ENCODE measurements at places on chromosomes 2 and 18.

DNA sequence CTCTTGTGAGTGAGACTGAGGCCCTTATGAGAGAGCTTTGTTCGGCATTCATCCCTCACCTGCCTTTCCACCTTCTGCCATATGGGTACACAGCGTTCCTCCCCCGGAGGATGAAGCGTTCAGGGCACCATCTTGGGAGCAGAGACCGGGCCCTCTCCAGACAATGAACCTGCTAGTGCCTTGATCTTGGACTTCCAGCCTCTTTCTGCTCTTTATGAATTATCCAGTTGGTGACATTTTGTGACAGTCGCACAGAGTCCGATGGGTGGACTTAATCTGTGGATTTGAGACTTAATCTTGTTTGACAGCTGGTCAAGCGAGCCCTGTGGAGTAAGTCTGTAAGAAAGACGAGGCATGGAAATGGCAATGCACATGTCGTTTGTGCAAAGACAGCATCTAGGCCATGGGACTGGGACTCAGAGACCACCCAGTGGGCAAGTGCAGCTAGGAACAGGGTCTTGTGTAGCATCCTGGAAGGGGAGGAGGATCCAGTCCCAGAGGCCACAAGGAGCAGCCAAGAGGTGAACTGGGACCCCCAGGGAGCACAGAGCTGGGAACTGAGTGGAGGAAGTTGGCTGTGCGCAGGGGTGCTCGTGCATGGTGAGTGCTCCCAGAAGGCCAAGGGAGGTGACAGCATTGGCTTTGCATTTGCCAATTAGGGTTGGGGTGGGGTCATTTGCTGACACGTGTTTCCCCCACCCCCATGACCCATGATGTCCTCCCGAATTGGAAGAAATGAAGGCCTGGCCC lies 69.5 kb upstream of the HDAC4 start:
- no peak for DNase-seq

- DNase-seq, result no peak
Observed at GRCh38 chr2:86201671-86202335, 2.5 kb downstream of the MRPL35 start.

DNA sequence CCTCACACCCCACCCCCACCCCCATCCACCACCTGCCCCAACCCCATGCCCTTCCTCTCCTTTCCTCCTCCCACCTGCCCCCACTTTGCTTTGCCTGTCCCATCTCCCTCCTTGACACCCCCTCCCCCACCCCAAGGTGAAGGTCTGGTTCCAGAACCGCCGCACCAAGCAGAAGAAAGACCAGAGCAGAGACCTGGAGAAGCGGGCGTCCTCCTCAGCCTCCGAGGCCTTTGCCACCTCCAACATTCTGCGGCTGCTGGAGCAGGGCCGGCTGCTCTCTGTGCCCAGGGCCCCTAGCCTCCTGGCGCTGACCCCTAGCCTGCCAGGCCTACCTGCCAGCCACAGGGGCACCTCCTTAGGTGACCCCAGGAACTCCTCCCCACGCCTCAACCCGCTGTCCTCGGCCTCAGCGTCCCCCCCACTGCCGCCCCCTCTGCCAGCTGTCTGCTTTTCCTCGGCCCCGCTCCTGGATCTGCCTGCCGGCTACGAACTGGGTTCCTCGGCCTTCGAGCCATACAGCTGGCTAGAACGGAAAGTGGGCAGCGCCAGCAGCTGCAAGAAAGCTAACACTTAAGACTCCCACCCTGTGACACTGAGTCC lies 3.0 kb upstream of the ATP6V1B1 start:
- DNase-seq, result no peak

DNA sequence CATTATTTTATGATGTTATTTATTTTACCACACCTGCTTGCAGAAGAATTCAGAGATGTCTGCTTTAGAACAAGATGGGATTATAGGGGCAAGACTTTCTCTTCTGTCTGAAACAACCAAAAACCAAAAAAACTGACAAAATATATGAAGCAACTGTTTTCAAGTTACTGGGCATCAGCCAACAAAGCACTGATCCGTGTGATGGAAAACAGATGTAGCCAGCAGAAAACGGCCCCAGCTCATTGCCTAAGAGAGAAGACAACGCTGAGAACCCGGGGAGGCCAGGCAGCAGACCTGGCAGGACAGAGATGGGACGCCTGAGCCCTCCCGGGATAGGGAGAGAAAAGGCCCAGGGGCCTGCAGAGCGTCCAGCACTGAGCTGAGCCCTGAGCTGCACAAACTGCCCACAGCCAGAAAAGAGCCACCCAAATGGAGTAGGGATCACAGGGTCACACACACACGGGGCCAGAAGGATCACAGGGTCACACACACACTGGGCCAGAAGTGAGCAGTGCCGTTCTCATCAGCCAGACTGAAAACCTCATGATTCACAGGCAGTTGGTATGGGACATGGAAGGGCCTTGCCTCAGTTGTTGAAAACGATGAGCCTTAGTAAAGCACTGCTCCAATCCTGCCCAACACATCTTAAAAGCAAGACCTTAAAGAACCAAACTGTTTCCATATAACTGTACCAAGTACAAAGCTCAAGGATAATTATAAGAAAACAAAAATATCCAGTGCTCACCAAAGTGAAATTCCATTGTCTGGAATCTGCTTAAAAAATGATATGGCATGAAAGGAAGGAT lies 12.1 kb downstream of the PXDN start:
- no peak for DNase-seq

DNA sequence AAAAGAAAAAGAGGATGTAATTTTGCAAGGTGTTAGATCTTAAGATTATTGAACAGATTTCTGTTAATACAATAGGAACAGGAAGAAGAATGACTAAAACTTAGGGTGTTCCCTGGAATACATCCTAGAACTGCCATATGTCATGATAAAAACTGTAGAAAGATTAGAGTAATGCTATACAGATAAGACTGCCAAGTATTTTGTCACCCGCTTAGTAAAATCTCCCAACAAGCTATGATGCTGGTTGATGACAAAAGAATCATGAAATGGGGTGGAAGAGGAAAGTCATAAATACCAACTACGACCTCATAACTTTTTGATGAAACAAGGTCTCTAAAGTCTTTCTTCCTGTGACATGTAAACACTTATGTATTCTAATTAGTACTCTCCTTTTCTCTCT lies 163.6 kb upstream of the COL3A1 start:
- DNase-seq, result no peak

GRCh38 chr2:180442860-180443644 lies 436.0 kb upstream of the CWC22 start:
- DNase-seq, result no peak

DNA sequence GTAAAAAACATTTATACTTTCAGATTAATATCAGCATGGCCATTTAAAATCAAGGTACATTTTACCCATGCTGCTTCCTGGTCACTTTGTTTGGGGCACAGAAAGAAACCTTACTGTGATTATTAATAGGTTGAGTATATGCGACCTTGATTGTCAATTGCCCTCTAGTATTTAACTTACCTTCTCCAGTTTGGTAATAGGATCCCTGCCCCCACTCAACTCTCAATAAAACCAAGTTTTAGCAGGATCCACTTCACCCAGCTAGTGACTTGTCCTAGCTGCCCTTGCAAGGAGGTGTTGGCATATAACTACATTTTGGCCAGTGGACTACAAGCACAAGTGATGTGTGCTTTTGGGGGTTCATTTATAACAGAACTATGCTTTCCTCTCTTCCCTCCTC lies 34.3 kb downstream of the FANCL start:
- no peak for DNase-seq

DNA sequence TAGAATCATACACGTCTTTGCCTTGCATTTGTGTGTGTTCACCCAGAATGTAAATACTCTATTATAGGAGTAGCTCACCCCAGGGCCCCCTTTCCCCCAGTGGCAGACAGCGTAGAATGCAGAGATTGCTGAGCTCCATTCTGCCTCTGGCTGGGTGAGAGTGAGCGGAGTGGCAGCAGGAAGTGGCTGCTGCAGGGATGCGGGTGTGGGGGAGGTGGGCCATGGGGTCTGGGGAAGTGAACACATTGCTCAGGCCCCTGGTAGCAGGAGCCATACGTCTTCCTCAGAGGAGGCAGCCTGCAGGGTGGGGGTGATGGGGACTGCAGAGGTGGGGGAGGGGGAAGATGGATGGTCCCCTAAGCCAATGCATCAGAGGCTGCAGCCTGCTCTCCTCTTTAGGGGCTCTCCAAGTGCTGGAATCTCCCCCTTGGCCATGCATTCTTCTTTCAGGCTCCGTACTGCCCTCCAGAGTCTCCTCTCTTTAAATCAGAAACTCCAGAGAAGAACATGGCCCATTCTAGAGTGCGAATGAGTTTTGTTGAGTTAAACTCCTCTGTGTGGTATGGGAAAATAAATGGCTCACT lies 72.2 kb downstream of the CELF4 start:
- DNase-seq, result no peak

DNA sequence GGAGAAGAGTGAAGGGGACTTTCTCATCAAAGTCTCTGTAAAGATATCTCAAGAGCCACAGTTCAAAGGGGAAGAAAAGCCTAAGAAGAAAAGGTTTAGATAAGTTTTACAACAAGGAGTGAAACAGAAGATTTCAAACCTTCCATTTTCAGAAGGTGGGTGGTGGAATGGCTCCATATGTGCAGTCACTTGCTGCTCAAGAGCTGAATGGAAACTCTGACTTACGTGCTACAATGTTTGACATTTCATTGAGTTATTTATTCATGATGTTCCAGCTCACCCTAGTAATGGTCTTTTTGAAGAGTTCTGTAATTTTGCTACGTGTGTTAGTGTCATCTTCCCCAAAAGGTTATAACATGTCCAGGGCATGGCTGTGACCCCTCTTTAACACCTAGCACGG lies 21.7 kb downstream of the LCT start:
- DNase-seq, result no peak

- DNase-seq, result no peak
Observed at GRCh38 chr2:201126308-201127151, 10.6 kb downstream of the CFLAR start.

DNA sequence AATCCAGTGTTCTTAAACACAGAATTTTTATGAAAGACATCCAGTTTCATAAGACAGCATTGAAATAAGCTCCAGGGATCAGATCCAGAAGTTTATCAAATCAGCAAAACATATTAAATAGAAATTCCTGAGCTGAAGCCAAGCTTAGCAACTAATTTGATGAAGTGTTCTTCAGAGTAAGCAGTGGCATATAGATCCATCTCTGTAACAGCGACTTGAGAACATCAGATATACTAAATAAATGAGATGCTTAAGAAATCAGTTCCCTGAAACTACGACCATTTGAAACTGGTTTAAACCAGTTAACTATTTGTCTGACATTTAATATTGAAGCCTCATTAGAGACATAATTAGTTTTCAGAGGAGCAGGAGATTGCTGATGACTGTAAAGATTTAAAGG lies 34.1 kb downstream of the PPP1R1C start:
- no peak for DNase-seq

DNA sequence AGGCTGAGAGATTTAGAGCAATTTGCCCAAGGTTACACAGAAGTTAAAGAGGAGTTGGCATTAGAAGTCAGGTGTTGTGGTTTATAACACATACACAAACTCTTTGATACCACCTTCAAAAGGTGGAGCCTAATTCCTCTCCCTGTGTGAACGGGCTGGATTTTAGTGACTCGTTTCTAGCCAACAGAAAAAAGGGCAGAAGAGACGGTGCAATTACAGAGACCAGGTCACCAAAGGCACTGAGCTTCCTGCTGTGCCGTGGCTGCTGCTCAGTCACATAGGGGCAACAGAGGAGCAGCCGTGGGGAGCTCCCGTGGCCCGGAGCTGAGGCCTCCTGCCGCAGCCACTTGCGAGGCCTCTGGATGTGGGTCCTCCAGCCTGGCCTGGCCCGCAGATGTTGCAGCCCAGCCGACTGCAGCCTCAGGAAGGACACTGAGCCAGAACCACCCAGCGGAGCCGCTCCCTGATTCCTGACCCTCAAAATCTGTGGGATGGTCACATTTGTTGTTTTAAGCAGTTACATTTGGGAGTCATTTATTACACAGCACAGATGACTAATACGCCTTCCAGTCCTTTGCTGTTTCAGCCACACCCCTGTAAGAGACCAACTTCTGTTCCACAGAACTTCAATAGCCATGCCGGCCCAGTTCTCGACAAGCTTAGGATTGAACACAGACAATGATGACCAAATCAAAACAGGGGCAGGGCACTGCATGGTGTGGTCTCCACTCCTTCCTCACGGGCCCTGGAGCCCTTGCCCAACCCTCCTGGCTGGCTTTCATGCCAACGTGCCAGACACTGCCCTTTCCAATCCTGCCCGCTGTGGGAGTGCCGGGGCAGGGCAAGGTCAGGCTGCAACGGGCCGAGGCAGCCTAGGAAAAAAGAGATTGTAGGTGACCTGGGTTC lies 17.1 kb downstream of the EDAR start:
- no peak for DNase-seq

Measured in GM20000 (cell line).